ENCODE measurements at places on chromosomes 6 and 20. TPM values are rescaled to one million over a fixed set of nuclear protein-coding genes. Genes with fewer than 3 reads are reported as not detected.

Gene AFDN
- 22.6 TPM for total RNA-seq

Gene GMPR
- total RNA-seq: 6.5 TPM

Gene JPH2
- total RNA-seq: 6.0 TPM

Gene TBC1D22B
- total RNA-seq: 5.1 TPM

Gene GRM1
- total RNA-seq: 0.02 TPM

Gene FNDC11
- total RNA-seq: 0.25 TPM

Gene HRH3
- total RNA-seq: not detected

Data from A549 treated with Hydrocortisone at 1 μM for 4 hours (cell line).